ENCODE measurements at places on chromosomes 6 and 20. TPM values are rescaled to one million over a fixed set of nuclear protein-coding genes. Genes with fewer than 3 reads are reported as not detected.

CYP39A1 gene
- 1.6 TPM for total RNA-seq

RIN2 gene
- total RNA-seq: 34.2 TPM

TSBP1 gene
- not detected for total RNA-seq

OGFRL1 gene
- 10.6 TPM for total RNA-seq

CFB gene
- 11.4 TPM for total RNA-seq

GJA1 gene
- 110 TPM for total RNA-seq
